Stimulated activated CD4-positive, alpha-beta T cell treated with anti-CD3 and anti-CD28 coated beads, TNF-alpha, amount 100 ng/mL, for 24 hours (primary cell): ENCODE measurements at places on chromosomes 12 and 14.

DNA sequence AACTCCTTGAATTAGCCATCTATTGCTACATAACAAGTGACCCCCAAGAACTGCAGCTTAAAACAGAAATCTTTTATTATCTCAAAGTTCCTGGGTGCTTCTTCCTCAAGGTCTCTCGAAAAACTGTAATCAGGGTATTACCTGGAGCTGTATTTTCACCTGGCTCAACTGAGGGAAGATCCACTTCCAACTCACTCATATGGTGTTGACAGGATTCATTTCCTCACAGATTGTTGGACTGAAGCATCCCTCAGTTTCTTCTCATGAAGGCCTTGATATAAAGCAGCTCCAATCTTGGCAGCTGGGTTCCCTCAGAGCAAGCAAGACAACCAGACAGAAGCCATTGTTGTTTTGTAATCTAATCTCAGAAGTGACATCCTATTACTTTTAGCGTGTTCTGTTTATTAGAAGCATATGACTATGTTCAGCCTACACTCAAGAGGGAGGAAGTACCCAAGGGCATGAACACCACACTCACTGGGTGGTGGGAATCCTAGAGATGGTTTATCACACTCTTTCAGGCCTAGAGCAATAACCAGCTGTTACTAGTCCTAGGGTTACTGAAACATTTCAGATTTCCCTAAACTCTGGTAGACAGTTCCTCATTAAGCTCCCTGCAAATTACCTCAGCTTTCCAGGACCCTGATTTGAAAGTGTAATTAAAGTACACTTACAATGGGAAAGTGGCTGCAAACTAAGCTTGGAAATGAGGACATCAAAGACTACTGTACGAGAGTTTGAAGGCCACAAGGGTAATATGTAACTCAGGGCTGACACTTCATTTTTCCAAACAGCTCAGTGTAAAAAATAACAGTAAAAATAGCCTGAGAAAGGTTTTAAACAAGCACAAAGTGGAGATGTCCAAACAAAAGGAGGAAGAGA lies 222.2 kb downstream of the SEC23A start:
- no peak for DNase-seq

GRCh38 chr14:72451054-72451972 lies 442.6 kb downstream of the DPF3 start:
- DNase-seq = no peak

GRCh38 chr12:103529306-103529705 lies 33.5 kb upstream of the C12orf42 start:
- DNase-seq = no peak

DNA sequence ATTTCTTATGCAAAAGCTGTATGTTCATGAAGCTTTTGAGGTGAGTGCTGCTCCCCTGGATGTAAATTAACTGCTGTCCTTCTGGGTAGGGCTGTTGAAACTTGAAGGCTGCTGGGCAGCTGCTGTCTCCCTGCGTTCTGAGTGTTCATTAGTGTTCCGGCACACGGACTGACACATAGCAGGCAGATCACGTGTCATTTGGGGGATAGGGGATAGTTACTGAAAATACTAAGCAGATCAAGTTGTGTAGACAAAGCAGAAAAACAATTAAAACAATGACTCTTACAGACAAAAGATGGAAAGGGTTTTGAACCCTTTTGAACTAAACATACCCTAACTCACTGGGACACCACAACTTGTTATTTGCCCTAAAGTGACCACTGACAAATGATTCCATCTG lies 82.5 kb downstream of the PRICKLE1 start:
- DNase-seq = no peak

DNA sequence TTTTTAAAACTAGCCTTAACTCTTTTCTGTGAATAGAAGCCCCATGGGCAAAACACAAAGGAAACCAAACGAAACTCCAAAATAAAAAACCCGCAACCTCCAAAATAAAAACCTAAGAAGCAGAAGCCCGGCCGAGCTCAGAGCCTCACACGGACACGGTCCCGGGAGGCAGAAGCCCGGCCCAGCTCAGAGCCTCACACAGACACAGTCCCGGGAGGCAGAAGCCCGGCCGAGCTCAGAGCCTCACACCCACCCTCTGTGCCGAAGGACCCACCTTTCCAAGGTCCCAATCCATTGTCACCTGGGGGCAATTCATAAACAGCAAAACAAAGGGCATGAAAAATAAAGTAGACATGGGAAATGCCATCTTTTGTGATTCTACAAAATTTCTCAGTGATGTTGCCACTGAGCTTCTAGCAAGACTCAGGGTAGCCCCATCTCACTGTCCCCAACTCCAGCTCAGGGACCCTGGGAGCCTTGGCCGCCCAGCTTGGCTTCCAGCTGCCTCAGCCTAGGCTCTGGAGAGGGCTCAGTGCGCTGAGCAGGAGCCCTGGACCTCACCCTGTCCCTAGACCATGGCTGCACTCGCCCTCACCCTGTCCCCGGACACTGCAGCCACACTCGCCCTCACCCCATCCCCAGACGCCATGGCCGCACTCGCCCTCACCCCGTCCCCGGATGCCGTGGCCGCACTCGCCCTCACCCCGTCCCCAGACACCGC lies 82.2 kb downstream of the GALNT9 start:
- no peak for DNase-seq

DNA sequence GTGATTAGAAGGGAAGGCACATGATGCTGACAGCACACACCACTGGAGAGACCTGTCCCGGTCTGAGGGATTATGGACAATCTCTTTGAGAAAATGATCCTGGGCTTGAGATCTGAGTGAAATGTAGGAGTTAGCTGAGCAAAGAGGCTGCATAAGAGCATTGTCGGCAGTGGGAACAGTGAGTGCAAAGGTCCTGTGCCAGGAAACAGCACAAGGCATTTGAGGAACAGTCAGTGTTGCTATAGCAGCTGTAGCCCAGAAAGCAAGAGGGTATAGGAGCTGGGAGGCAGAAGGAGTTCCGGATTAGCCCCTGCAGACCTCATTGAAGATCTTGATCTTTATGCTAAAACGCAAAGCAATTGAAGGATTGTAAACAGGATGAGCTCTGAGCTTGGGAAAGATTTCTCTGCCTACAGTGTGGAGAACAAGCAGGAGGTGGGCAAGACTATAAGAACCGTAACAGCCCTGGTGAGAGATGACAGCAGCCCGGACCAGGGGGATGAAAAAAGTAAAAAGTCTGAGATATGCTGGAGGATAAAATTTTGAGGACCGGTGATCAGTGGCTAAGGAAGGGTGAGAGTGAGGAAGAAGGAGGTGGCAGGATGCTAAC lies 28.5 kb downstream of the CFL2 start:
- DNase-seq = no peak

DNA sequence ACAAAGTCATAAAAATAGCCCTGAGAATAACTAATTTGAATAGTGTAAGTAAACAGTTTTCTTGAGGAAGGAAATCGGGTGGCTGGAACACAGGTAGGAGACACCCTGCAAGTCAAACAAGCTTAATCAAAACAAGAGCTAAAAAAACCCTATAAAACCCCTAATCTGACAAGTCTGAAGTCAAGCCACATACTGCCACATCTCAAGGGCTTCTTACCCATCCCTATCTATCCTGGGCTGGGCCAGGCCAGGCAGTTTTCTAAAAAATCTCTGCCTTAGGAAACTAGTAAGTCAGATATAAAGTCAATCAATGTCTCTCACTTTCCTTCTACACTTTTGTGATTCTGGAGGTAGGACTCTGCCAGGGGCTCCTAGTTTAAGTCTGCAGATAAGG lies 15.3 kb downstream of the UBE2N start:
- DNase-seq = no peak

DNA sequence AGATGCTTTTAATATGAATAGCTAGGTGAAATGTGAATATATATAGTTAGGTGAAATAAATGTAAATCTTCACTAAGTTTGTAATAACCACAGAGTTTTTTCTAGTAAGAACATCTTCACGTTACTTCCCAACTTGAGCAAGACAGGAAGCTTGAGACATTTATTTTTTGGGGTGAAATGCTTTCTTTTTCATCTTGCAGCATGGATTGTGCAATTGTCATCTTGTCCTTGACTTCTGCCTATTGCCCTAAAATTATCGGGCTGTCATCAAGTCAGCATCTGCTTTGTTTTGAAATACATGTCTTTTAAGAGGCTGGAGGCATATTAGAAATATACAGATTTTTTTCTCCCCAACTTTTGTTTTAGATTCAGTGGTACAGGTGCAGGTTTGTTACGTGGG lies 433.9 kb downstream of the PCNX1 start:
- DNase-seq = no peak

- DNase-seq = no peak
Observed at GRCh38 chr12:132558042-132558856, 52.1 kb downstream of the LRCOL1 start.

GRCh38 chr12:53224897-53225634 lies 6.9 kb downstream of the RARG start:
- DNase-seq = no peak

- DNase-seq = no peak
Observed at GRCh38 chr12:59186451-59186850, 266.1 kb upstream of the LRIG3 start.

DNA sequence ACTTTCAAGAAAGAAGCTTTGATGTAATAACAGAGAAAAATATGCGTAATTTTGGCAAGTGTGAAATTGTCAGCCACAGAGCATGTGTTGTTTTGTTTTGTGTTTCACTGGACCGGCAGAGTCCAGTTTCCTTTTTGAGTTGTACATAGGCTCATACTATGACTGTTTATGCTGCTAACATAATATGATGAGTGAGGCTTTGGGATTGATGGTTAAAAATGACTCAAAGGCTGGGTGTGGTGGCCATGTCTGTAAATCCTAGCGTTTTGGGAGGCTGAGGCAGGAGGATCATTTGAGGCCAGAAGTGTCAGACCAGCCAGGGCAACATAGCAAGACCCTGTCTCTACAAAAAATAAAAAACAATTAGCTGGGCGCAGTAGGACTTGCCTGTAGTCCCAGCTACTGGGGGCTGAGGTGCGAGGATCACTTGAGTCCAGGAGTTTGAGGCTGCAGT lies 487.9 kb downstream of the PCNX1 start:
- DNase-seq = no peak

GRCh38 chr12:112904571-112904970 lies 2.2 kb upstream of the OAS1 start:
- no peak for DNase-seq

GRCh38 chr12:70964867-70965510 lies 44.5 kb upstream of the PTPRR start:
- no peak for DNase-seq

GRCh38 chr14:35020713-35021112 lies 25.4 kb upstream of the FAM177A1 start:
- no peak for DNase-seq

DNA sequence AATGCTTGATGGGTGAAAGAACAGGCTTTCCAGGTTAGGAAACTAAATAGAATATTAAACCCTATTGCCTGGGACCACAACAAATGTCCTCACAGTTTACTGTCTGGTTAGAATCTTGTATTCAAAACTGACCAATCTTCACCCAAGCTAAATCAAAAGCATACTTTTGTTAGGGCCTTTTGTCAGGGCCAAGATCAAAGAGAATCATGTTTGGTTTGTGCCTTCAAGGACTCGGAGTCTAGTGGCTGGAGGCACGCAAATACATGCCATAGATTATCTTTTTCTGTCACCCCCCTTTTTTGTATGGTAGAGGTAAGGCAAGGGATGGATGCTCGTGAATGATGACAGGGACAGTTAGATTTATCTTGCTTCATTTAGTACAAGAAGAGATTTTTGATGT lies 51.1 kb upstream of the AKAP6 start:
- DNase-seq = no peak

DNA sequence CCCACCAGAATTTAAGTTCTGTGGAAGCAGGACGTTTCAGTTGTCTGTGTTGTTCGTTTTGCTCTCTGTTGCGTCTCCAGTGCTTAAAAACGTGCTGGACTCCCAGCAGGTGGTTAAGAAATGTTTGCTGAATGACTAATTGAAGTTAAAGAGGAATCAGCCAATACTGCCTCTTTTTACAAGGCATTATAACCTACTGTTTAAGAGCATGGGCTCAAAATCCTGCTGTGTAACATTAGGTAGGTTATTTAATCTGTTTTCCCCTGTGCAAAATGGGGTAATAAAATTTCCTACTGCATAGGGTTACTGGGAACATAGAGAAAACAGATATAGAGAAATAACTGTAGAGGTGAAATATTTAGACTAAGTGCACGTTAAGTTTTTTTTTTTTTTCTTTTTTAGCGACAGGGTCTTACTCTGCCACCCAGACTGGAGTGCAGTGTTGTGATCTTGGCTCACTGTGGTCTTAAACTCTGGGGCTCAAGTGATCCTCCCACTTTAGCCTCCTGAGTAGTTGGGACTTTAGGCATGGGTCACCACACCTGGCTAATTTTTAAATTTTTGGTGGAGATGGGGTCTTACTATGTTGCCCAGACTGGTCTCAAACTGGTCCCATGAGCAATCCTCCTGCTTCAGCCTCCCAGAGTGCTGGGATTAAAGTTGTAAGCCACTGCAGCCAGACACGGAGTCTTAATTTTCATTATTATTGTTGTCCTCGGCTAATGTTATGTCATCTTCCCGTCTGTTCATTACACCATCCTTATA lies 139.4 kb upstream of the PRICKLE1 start:
- no peak for DNase-seq

DNA sequence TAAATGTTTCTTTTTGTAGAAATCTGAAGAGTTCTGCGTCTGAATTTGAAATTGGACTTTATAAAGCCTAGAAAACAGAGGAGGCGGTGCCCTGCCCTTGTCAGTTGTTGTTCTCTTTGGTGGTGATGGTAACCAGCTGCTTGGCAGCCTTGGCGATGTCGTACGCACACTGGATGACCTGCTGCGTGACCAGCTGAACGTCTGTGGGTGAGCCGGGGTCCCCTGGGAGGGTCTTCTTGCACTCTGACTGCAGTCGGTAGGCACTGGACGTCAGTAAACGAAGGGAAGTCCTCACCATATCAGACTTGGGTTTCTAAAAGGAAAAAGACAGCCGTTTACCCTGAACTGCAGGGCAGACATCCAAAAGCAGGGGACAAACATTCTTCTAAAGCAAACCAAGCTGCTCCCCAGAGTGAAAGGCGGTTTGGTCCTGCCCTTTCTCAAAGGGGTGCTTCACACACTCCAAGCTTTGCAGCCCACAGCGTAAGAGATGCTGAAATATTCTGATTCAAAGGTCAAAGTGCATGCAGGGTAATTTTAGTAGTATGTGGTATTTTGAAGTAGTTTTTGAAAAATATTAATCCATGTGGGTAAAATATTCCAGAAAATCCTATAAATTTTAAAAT lies 32.9 kb downstream of the TCHP start:
- DNase-seq = no peak

- no peak for DNase-seq
Observed at GRCh38 chr12:128078301-128078971, 188.5 kb upstream of the TMEM132C start.

GRCh38 chr12:50112456-50113218 lies 601 bp downstream of the COX14 start:
- no peak for DNase-seq

GRCh38 chr14:89858089-89858488 lies 96.4 kb downstream of the EFCAB11 start:
- no peak for DNase-seq

GRCh38 chr12:67689385-67689784 lies 40.8 kb downstream of the DYRK2 start:
- no peak for DNase-seq

DNA sequence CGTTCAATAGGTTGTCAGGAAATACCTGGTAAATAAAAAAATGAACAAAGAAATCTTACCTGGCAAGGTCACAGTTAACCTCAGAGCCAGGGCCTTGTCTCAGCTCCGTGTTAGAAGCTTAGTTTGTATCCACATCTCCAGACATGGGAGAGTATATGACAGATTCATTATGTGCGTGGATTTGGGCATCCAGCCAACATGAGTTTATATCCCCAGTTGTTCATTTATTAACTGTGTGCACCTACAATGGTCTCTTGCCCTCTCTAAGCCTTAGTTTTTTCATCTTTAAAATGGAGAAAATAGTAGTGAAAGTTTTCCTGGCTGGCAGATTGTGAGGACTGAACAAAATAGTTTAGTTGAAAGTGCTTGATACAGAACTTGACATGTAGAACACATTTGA lies 437.8 kb downstream of the NPAS3 start:
- no peak for DNase-seq
